HuH-7 (cell line): ENCODE measurements at places on chromosomes 11 and 22.
A peak's percentile ranks its signal among the peaks of the same experiment; 100 is the strongest.

DNA sequence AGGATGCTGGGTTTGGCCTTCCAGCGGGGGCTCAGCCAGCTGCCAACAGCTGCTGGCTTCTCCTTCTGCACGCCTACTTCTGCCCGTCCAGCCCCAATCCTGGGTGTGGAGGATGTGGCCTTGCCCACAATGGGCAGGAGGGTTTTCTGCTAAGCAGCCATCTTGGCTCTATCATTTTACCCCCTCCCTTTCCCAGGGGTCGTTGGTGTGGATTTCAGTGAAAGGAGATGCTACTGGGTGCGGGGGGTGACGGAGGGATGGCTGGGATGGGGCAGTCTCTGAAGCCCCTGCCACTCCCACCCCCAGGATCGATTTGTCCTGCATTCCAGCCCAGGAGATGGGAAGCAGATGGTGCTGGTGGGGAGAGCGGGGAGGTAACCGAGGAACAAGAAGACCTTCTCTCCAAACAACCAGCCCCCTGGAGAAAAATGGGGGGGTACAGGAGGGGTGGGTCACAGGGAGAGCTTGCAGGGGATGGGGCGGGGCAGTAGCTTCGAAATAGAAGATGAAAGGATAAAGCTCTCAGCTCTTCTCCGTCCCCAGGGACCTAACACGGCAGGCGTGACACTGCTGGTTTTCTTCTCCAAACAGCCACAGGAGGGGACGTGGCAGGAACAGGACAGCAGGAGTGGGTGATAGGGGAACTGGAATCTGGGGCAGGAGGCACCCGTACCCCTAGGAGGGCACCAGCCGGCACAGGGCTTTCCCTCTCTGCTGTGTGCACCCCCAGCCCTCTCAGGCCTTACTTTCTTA lies 68.9 kb downstream of the NECTIN1 start:
- no peak for DNase-seq

DNA sequence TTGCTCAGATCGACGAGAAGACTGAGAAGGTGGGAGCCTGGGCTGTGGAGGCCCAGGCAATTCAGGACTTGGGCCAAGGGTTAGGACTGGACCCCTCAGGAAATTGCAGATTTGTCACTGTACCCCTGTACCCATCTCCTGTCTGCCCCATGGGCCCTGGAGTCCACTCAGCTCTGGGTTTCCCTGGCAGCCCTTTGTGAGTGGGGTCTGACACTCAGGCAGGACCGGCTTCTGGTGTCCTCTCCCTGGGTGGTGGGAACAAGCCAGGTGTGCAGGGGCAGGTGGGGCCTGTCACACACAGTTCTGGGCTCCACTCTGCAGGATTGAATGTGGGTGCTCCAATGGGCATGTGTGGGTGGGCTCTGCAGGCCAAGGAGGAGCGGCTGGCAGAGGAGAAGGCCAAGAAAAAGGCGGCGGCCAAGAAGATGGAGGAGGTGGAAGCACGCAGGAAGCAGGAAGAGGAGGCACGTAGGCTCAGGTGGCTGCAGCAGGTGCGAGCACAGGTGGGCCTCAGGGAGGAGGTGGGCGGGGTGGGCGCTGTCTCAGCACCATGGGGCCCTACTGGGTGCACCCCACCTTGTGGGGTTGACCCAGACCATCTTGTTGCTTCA lies 21.6 kb downstream of the INCENP start:
- DNase-seq = no peak

- no peak for DNase-seq
Measured at GRCh38 chr11:16160146-16160545, 196.2 kb downstream of the SOX6 start.

DNA sequence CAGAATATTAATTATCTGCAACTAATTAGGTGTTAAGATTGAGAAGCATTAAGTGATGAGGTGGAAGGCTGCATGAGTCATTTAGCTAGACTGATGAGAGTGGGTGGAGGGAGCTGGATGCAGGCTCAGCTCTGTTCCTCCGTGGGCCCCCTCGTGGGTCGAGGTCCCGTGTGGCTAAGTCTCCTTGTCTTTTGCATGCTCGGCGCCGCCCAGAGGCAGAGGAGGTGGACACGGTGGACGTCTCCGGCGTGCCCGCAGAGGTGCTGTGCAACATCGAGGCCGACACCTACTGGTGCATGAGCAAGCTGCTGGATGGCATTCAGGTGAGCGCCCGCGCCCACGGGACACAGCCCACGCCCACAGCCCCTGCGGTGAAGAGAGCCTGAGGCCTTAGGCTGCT lies 211.6 kb downstream of the TBC1D22A start:
- no peak for DNase-seq

GRCh38 chr22:44738347-44738715 lies 14.0 kb upstream of the ARHGAP8 start:
- DNase-seq = no peak

GRCh38 chr11:61950035-61950547 lies at the start of gene BEST1:
Gene BEST1 (plus strand): TSS chr11:61950351. CDS start chr11:61951807, 1,456 bp downstream.
- no peak for DNase-seq

- DNase-seq = no peak
Measured at GRCh38 chr11:120326845-120327281, 1.8 kb downstream of the TLCD5 start.

DNA sequence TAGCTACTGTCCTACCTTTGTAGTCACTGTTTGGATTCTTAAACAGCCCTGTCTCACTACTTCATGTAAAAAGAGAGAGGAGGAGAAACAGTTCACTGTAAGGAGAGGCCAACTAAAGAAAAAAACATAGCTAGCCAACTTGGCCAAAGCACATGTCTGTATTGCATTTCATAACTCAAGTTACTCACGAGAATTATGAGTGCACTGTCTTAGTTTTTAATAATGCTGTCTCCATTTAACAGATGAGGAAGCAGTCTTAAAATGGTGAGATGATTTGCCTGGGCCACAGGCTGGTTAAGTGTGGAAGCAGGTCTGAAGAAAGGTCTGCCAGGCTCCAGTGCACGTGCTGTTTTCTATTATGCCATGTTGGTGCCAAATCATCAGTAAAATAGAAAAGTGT lies 104.5 kb downstream of the UVRAG start:
- no peak for DNase-seq

DNA sequence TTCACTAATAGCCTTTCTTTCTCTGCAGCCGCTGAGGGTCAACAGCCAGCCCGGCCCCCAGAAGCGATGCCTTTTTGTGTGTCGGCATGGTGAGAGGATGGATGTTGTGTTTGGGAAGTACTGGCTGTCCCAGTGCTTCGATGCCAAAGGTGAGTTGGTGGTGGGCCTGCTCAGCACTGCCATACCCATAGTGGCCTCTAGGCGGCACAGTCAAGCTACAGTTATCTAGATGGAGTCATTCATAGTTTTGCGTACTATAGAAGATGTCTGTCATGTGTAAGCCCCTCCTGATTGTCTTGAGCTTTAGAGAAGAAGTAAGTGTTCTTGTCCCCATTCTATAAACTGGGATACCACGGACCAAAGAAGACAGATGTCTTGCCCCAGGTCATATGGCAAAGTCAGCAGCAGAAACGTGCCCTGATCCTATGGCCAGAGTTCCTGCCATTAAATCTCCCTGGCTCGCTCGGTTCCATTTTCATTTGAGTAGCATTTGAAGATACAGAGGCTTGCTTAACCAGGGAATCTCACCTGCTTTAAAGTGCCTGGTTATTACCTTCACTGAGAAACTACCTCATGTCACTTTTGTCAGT lies 42.1 kb upstream of the CRTAM start:
- DNase-seq = peak; percentile 34

DNA sequence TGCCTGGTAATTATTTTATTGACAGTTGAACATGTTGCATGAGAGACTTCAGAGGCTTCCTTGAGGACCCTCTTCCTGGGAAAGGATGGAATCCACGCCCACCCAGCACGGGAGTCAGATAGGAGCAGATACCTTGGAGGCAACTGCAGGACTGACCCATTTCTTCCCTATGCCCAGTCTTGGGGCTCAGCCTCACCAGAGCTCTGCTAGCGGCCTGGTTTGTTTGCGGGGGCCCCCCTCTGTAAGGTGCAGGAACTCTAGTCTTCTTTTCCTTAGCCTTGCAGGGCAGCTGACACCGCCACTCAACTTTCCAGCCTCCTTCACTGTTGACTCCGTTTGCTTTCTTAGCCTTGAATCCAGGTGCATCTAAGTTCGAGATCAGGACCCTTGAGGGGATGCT lies 1032.8 kb downstream of the BRD1 start:
- no peak for DNase-seq

- DNase-seq = no peak
Measured at GRCh38 chr11:25727944-25728343, 604.0 kb upstream of the ANO3 start.

DNA sequence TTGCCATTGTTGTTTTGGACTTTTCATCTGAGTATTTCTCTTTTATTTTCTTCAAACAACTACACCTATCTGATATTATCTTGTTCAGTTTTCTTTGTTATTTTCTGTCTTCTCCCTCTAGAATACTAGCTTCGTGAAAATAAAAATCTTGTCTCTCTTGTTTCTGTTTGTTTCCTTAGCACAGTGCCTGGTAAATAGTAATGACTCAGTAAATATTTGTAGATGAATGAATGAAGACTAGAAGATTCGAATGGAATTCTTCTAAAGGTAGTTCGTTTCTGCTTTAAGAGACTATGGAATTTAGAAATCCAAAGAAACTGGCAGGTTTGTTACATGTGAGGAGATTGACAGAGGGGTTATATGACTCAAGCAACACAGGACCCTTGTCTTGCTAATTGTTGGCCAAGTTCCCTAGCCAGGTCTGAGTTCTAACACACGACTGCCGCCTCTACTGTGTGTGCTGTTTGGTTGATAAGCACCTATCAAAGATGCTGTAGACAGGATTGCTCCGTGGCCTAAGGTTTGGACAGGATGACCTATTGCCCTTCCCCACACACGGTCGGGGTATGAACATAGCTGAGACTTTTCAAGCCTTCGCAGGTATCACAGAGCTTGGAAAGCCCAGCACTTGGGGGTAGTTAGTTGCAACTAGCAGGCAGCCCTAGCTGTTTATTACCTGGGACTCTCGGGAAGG lies 831 bp upstream of the TMEM135 start:
- peak; percentile 50 for DNase-seq

GRCh38 chr11:102950622-102951081 lies 4.9 kb downstream of the MMP13 start:
- DNase-seq = no peak

DNA sequence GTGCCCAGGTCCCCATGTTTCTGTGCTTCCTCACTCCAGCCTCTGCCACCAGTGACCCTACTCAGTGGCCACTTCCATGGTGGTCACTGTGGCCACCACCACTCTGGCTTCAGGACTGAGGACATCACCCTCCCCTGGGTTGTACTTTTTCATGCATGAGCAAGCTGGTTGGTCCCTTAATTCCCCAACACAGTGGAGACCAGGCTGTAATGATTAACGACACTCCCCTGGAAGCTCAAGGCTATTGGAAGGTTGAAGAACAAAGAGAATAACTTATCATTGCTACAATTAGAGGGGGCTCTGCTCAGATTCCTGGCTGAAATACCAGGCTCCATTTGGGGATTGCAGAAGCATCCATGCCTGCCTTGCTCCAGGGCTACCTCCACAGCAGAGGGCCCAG lies 10.5 kb downstream of the PLAAT4 start:
- DNase-seq = no peak

GRCh38 chr22:37442135-37442534 lies 14.9 kb upstream of the ELFN2 start:
- no peak for DNase-seq

GRCh38 chr11:13602844-13603243 lies 65.6 kb upstream of the FAR1 start:
- DNase-seq = no peak
